ENCODE measurements at places on chromosomes 5 and 9.

- DNase-seq = no peak
Measured at GRCh38 chr5:59766427-59767210, 126.9 kb downstream of the PDE4D start.

- no peak for DNase-seq
Measured at GRCh38 chr5:148904440-148904839, 78.0 kb downstream of the ADRB2 start.

- no peak for DNase-seq
Measured at GRCh38 chr5:174166231-174167079, 120.9 kb downstream of the NSG2 start.

- DNase-seq = no peak
Measured at GRCh38 chr9:31034311-31034710, 1350.1 kb upstream of the ACO1 start.

GRCh38 chr5:30650311-30650710, 543.2 kb upstream of the CDH6 start:
- DNase-seq = peak; percentile 1

DNA sequence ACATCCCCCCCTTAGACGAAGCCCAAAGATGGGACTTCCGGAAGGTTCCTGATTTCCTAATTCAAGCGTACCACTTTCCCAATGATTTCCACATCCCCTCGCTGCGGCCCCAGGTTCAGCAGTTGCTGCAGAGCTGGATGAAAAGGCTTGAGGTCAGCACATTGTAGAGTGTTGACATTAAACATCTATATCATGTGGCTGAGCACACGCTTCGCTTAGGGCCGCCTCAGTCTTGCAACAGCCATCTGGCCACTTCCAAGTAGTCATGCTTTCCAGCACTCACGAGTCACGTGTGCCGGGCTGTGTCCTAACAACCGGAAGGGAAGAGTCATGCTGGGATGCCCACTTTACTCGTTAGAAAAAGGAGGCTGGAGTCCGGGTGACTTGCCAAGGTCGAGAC, 340.6 kb upstream of the IRX4 start:
- no peak for DNase-seq

DNA sequence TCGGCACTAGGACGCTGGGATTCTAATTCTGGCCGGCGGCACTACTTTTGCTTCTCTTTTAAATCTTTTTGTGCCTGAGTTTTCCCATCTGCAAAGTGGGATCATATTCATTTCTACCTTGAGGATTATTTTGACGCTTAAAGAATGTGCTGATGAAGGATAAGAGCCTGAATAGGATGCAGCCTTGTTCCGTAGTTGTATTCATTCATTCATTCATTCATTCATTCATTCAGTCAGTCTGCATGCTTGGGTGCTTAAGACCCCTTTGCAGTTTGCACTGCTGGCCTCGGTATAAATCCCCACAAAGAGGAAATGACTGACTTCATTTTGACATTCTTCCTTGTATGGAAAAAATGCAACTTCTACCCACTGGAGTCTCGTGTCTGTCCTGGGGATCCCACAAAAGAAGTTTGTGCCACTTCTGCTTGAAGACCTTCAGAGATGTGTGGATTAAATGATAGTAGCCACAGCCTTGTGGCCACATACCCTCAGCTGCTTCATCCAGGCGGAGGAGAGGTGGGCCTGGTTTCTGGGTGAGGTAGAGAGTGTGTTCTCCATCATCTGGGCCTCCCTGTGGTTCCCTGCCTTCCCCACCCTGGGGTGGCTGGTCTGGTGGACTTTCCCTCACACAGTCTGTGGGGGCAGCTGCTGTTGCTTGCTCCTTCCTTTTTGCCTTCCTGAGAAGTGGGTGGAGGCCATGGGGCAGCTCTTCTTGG, 62.6 kb downstream of the PPARGC1B start:
- DNase-seq = no peak

DNA sequence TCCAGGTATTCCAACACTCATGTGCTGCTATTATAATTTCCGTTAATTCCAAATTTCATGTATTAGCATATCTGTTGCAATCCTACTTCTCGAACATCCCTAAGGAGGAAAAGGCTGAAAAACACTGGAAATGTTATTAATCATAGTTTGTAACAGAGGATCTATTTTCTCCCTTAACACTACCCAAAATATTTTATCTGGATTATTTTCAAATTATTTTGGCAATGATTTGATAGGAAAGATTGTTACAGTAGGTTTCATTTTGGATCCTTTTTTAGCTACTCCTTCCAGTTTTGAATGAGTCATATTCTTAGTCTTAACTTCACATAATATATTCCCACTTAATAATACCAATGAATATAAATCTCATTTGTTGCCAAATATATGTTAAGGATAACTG, 13.9 kb upstream of the NAA35 start:
- no peak for DNase-seq

- DNase-seq = peak; percentile 10
Measured at GRCh38 chr5:55601204-55601618, 66.4 kb upstream of the PLPP1 start.

- DNase-seq = no peak
Measured at GRCh38 chr9:35306283-35306682, 144.5 kb downstream of the UNC13B start.

DNA sequence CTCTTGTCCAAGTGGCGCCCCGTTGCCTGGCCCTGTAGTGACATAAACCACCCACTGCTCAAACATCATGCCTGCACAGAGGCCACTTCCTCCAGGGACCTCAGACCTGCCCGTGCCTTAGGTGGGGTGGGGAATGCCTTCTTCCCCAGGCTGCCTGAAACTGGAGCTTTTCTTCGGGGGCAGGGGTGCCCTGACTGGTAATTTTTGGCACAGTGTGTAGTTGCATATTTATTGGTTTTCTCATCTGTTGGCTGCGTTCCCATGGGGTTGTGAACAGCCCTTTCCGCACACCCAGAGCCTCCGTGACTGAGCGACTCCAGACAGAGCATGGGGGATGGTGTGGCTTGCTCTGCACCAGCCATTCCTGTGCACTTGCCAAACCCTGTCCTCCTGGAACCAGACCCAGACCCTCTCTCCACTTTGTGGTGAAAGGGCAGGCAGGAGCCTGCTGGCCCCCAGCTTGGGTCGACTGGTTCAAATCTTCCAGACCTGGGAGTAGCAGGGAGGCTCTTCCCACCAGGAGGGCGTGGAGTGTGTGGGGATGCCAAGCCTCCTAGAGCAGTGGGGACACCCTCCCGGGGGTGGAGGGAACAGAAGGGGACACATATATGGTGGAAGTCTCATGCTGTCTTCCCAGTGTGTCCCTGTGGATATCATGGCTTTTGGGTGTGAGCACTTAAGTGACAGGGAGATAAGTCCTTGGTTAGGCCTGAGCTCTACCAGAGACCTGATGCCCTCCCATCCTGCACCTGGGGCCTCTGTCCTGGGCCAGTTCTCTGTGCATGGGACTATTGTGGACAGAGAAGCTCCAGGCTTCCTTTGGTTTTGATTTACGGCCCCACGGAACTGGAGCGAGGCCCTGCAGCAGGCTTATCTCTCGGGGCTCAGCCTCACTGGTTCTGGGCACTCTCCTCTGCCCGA, 39.6 kb downstream of the WNK2 start:
- DNase-seq = peak; percentile 50

DNA sequence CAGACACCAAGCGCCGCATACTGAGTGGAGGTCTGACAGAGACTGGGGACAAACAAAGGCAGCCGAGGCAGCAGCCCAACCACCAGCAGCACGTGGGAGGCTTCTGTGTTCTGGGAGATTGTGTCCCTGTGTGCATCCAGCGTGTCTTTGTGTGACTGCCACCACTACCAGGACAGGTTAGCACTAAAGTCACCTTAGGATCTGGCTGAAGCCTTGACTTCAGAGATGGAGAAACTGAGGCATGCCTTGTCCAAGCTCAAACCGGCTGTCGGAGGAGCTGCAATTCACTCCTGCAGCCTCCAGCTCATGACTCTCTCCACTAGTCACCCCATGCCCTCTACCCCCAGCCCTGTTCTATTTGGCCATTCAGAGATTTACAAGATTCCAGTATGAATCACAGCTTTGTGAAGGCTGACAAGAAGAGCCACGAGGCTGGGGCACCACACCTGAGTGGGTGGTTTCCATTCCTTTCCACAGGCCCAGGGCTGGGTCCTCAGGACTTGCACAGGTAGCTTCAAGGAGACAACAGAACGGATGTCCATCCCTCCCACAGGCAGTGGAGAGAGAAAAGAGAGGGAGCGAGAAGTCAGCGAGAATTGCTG, 69.3 kb downstream of the SHB start:
- no peak for DNase-seq

- no peak for DNase-seq
Measured at GRCh38 chr5:1553539-1554409, 30.0 kb upstream of the LPCAT1 start.

DNA sequence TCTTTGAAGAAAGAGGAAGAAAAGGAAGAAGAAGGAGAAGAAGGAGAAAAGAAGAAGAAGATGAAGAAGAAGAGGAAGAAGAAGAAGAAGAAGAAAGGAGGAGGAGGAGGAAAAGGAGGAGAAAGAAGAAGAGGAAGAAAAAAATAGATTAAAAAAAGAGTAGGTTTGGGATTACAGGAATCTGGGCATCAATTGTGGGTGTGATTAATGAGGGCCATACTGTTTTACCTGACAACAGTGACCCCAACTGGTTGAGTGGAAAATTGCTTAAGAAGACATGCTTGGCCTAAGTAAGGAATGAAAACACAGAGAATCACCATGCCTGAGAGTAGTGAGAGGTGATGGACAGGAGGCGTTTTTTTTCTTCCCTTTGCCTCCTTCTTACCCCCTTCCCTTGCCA, 114.6 kb downstream of the FAM170A start:
- peak; percentile 71 for DNase-seq

- no peak for DNase-seq
Measured at GRCh38 chr9:89779405-89780203, 174.8 kb downstream of the GADD45G start.

- DNase-seq = no peak
Measured at GRCh38 chr9:91180240-91180929, 181.3 kb downstream of the AUH start.

- no peak for DNase-seq
Measured at GRCh38 chr5:35554016-35554415, 63.6 kb upstream of the SPEF2 start.

DNA sequence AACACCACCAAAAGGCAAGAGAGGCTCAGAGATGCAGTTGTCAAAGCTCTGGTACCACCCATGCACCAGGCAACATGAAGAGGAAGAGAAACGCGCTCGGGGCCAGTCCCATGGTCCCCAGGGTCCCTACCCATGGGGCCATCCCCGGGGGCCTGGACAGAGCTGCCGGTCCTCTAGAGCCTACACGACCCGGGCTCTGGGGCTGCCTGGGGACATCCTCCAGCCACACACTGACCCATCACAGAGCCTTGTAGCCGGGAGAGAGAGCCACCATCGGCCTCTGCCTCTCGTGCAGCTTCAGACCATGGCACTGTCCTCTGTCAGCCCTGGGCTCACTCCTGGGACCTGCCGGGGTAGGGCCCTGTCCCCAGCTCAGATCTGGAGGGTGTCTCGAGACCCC, 23.7 kb downstream of the VAV2 start:
- DNase-seq = no peak

DNA sequence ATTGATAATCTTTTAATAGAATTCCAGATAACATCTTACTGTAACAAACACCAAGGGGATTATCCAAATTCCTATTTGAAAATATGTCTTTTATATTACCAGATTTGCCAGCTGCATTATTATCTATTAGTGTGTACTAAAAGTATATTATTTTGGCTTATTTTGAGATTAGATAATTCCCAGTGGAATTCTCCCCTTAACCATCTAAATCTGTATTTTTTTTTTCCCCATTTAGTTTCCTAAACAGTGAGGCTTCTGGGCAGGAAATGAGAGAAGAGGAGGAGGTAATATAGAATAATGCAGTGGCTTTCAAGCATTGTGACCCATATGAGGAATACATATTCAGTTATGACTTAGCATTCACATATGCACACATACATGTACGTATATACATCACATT, 53.5 kb upstream of the ABL1 start:
- DNase-seq = no peak

- no peak for DNase-seq
Measured at GRCh38 chr5:179259731-179260323, 85.4 kb downstream of the ADAMTS2 start.

DNA sequence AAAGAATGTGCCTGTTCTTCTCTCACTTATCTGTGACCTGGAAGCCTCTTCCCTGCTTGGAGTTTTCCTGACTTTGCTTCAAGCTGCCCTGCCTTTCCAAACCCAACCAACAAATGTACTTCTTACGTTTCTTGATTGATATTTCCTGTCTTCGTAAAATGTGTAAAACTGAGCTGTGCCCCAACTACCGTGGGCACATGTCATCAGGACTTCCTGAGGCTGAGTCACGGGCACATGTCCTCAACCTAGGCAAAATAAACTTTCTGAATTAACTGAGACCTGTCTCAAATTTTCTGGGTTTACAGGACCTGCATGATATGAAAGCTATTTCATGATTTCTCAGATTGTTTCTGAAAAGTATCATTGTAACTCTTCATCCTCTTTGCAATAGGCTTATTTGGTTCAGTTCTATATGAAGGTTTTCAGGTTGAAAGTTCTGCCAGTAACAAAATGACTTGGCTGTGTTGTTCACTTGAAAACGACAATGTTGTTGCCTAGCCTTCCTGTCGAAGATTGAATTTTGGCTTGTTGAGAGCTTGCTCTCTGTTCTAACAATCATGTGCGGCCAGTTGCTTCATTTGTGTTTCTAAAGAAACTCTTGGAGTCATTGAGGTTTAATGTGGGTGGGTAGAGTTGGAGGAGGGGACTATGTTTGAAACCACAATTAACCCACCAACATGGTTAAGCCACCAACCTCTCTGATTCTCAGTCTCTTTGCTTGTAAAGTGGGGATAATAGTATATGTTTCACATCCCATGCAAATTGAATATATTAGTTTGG, 145.6 kb downstream of the FBXL7 start:
- no peak for DNase-seq

DNA sequence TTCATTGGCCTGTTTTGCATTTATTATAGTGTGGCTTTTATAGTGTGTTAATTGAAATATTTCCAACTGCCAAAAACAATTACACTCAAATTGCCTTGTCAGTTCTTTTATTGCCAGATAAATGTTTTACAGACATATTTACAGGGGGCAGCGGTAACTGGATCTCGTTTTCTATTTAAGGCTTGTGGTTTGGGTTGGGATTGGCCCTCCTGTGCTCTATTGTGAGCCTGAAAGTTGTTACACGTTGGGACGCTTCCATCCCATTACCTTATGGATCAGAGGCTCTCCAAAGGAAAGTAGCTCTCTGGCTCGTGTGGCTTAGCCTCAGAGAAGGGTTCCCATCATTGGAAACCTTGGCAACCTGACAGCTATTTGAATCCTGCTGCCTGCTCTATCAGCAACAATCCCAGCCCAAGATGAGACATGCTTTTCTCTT, 20.8 kb downstream of the DNAI1 start:
- DNase-seq = no peak

Data from hematopoietic multipotent progenitor cell treated with erythropoietin and hydrocortisone succinate and interleukin-3 and kit ligand, for 4 days (in vitro differentiated cells).